T-helper 1 cell (primary cell): ENCODE measurements at places on chromosomes 12 and 14.

DNA sequence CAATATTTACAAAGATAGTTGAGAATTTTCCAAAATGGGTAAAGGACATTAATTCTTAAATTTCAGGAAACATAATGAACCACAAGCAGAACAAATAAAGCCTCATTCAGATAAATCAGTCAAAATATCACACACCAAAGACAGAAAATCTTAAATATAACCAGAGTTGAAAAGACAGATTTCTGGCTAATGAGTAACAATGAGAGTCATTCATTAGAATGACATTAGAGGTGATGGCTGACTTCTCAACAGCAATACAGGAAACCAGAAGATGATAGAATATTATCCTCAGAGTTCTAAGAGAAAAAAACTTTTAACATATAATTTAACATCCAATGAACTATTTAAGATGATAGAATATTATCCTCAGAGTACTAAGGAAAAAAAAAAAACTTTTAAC is 124.2 kb downstream of the DENND5B start:
- DNase-seq, result no peak

GRCh38 chr12:114682785-114683708 is 928 bp downstream of the TBX3 start:
- no peak for DNase-seq

- no peak for DNase-seq
Observed at GRCh38 chr12:121582583-121583333, 1.9 kb upstream of the KDM2B start.

DNA sequence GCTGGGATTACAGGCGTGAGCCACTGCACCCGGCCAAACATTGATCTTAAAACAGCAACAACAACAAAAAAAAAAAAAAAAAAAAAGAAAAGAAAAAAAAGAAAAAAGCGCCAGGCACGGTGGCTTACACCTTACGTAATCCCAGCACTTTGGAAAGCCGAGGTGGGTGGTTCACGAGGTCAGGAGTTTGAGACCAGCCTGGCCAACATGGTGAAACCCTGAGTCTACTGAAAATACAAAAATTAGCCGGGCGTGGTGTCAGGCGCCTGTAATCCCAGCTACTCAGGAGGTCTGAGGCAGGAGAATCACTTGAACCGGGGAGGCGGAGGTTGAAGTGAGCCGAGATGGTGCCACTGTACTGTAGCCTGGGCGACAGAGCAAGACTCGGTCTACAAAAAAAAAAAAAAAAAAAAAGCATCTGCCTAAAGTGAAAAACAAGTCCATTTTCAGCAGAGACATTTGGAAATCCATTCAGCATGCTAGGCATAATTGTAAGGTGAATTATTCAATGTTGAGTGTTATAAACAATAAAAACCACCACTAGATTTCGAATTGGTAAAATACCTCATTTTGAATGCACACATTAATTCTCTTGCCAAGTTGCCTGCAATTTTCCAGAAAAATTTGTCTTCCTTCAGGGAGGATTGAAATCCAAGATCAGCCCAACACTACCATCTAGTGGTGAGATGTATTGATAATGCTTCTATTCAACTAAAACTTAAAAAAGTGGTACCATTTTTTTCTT is 8.0 kb upstream of the CERS5 start:
- no peak for DNase-seq

GRCh38 chr14:50835280-50835679 is 4.3 kb upstream of the NIN start:
- DNase-seq, result no peak
